ENCODE measurements at places on chromosomes 6 and 20. TPM values are rescaled to one million over a fixed set of nuclear protein-coding genes. Genes with fewer than 3 reads are reported as not detected.

DNA sequence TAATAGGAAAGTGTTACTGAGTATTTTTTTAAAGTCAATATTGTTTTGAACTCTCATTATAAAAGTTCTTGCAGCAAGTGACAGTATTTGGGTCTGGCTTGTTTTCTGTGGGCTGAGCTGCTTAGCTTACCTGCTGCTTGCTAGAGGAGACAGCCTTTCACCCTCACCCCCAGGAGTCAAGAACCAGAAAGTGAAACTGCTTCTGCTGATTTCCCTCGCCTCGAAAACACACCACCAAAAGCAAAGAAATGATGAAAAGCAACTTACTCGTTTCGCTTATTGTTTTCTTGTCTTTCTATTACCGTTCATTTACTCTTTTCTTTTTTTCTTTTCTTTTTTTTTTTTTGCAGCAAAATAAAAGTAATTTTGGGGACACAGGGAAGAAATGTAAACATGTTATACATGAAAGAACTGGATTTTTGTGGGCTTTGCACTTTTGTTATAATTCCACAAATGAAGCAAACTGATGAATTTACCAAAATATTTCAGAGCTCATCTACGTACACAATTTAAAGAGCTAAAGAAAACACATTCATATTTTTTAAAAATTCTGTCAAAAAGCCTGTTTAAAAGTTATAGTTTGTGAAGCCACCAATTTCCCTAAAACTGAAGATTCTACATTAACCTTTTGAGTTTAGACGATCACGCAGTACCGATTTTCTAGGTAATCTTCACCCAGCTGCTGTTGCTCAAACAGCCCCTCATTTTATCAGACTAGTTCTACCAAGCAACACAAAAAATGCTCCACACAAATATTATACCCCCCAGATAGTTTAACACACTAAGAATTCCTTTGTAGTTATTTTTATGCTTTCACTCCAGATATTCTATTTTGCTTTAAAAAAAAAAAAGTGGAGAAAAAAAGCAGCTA, 1.7 kb downstream of the SCML4 start:
- peak; percentile 64 for DNase-seq
- H3K4me3 ChIP-seq: peak overlapping the region; percentile 87
- peak overlapping the region; percentile 96 for H3K27ac ChIP-seq
- H3K27me3 ChIP-seq: no peaks in the 10 kb centered on the region

DNA sequence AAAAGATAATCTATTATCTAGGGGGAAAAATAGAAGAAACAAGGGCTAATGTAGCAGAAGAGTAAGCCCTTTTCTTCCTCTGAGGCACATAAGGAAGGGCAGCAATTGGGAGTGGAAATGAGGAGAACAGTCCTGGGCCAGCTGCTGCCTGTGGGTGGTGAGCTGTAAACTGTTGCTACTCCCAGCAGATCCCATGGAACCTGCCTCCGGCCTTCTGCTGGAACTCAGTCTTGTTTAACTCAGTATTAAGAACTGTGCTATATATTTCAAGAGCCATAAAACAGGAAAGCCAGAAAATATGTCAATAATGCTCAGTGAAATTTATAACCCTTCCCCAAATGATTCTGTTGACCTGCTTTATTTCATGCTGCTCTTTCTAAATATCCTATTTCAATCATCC, 464.2 kb downstream of the COL12A1 start:
- no peaks in the 10 kb centered on the region for H3K27me3 ChIP-seq
- H3K4me1 ChIP-seq: no peaks in the 10 kb centered on the region
- no peak for DNase-seq

DNA sequence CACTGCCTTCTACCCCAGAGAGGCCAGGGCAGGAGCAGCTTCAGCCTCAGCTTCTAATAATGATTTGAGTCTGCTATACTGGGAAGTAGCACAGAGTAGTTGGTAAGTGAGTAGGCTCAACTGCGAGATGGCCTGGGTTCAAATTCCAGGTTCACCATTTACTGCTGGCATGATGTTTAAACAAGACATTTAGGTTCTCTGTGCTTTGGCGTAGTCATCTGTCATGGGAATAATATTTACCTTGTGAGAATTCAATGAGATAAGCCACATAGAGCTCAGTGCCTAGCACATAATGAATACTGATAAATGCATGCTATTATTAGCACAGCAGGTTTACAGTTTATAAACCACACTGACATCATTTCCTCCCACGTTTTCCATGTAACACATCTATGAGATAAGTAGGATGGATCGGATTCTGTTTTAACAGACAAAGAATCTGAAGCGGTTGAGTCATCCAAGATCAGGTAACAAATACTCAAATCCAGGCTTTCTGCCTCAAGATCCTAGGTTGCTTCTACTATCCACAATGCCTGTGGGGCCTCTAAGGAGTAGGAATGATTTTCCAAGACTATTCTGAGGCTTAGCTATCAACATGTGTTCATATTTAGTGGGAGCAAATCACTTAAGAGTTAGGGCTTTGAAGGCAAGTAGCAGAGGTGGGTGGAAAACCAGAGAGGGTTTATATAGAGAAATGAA, 72.9 kb upstream of the DTNBP1 start:
- H3K36me3 ChIP-seq: peaks cover 10% of the 10 kb centered on the region
- H3K4me1 ChIP-seq: peaks cover 54% of the 10 kb centered on the region
- peak overlapping the region; percentile 59 for H3K4me3 ChIP-seq
- no peaks in the 10 kb centered on the region for H3K27me3 ChIP-seq
- H3K27ac ChIP-seq: peak overlapping the region; percentile 83
- DNase-seq: no peak

DNA sequence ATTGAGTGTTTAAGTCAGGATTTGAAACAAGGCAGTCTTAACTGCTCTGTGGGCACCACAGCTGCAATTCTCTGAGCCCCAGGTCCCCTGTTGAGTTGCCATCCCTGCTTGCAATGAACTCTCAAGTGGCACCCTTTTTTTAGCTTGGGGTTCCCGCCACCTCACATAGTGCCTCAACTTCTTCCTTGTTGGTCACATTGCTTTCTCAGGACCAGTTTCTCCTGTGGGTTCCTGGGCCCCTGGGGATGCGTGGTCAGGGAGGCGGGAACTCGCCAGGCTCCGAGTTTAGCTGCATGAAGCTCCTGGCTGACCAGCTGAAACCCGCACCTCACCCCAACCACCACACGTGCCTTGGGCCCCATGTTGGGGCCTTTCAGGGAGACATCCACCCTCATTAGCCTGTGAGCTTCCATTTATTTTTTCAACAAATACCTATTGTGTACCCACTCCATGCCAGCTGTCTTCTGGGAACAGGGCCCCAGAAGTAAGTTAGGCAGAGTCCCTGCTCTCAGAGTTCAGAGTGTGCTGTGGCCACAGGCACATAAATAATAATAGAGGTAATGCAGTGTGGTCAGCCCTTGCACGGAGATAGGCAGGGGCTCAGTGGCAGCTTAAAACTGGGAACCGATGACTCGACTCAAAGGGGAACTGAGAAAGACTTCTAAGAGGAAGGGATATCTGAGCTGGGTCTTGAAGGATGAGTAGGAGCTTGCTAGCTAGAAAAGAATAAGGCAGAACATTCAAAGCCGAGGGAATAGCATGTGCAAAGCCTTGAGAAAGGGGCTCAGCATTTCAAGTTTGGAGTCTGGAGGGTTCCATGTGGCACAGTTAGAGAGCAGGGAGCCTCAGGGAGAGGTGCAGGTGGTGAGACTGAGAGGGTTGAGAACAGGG, 33.9 kb upstream of the FAM83D start:
- DNase-seq: no peak
- peak overlapping the region; percentile 86 for H3K27ac ChIP-seq
- no peak overlapping the region for H3K4me3 ChIP-seq
- peaks cover 58% of the 10 kb centered on the region for H3K36me3 ChIP-seq
- H3K4me1 ChIP-seq: peaks cover 45% of the 10 kb centered on the region

GRCh38 chr20:17933121-17933520, 35.5 kb downstream of the SNX5 start:
- H3K4me1 ChIP-seq: no peaks in the 10 kb centered on the region
- H3K4me3 ChIP-seq: no peak overlapping the region
- no peaks in the 10 kb centered on the region for H3K27me3 ChIP-seq
- H3K27ac ChIP-seq: no peak overlapping the region

Gene CDSN
- total RNA-seq: not detected
